Stimulated activated CD8-positive, alpha-beta memory T cell treated with anti-CD3 and anti-CD28 coated beads, Interleukin-15, amount 100 ng/mL, for 48 hours (primary cell): ENCODE measurements at places on chromosomes 5 and 9.

DNA sequence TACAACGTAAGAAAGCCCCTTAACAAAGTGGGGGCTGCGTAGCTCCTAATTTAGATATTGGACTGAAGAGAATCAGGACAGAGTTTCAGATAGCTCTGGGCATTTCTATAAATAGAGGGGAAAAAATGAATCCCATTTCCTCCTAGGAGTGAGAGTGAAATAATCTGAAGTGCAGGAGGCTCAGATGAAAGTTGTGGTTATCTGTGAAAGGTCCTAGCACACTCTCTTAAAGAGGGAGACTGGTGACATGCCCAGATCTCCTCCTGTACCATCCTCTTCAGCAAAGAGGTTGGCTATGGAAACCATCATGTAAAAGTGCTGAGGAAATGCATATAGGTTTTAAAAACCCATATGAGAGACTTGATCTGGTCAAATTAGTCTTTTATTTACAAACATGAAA, 143.4 kb downstream of the GABRB2 start:
- DNase-seq, result no peak

DNA sequence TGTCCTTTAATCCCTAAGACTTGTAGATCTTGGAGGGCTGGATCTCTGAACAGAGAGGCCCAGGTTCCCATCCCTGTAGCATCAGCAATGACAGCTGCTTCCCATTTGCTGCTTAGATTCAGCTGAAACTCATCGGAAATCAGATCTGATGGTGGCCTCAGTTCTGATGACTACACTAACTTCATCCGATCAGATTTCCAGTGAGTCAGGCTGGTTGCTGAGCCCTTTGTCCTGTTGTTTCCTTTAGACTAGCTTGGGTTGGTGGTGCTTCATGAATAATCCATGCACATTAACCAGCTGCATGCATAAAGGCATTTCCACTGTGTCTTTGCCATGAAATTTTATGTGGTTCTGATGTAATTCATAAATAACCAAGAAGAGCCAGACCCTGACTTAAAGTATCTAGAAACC, 195.2 kb upstream of the TUT7 start:
- no peak for DNase-seq

GRCh38 chr9:115220319-115221005, 102.5 kb upstream of the TNC start:
- DNase-seq, result no peak

DNA sequence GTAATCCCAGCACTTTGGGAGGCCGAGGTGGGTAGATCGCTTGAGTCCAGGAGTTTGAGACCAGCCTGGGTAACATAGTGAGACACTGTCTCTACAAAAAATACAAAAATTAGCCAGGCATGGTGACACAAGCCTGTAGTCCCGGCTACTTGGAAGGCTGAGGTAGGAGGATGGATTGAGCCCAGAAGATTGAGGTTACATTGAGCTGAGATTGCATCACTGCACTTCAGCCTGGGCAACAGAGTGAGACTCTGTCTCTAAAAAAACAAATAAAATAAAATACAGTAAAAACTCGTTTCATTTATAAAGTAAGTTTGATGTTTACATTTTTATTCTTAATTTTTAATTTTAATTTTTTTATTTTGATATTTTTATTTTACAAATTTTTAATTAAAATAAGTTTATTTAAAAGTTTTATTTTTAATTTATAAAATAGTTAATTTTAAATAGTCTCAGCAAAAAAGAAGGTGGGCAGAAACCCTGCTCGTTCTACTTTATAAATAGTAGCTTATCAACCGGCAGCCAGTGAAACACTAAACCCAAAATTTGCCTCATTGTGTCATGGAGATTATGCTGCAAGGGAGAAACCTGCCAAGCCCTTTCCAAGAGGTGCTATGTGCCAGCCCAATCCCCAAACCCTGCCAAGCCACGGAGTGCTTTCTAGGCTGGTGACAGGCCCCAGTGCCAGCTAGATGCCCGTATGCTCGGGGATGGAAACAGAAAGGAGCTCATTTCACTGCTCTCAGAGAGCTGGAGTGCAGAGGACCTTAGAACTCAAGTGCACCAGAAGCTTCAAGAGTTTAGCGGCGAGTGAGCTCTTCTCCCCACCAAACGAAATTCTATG, 38.9 kb downstream of the SERINC5 start:
- DNase-seq, result no peak

DNA sequence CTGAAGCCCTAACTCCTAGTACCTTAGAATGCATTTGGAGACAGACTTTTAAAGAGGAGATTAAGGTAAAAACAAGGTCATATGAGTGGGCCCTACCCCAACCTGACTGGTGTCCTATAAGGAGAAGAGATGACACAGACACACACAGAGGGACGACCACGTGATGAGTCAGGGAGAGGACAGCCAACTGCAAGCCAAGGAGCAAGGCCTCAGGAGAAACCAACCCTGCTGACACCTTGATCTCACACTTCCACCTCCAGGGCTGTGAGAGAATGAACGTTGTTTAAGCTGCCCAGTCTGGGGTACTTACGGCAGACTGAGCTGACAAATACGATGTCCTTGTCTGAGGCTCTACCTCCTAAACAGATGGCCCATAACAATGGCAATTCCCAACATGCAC, 93.6 kb downstream of the ROR2 start:
- peak; percentile 5 for DNase-seq
